Uterine smooth muscle cell (primary cell): ENCODE measurements at places on chromosomes 3 and 15. TPM values are rescaled to one million over a fixed set of nuclear protein-coding genes. Genes with fewer than 3 reads are reported as not detected.

Gene GOLGA8T
- total RNA-seq = not detected in 2 replicates

Gene KCNMB3
- 1.2 and 1.5 TPM in 2 replicates for total RNA-seq

Gene COLQ
- total RNA-seq = 0.66 and 0.75 TPM in 2 replicates

Gene CFAP92
- total RNA-seq = not detected in 2 replicates

Gene FAM81A
- 0.66 and 1.00 TPM in 2 replicates for total RNA-seq

Gene ZSCAN2
- 7.4 and 8.1 TPM in 2 replicates for total RNA-seq

Gene ZNF662
- 1.9 and 2.4 TPM in 2 replicates for total RNA-seq

Gene CLDN16
- 0.12 TPM in 1 of 2 replicates, not detected in the other for total RNA-seq

Gene LRTM1
- total RNA-seq = not detected in 2 replicates

Gene VEPH1
- total RNA-seq = 56.1 and 144 TPM in 2 replicates

Gene GASK1A
- 2.2 and 3.9 TPM in 2 replicates for total RNA-seq

Gene DHFR2
- total RNA-seq = 3.7 TPM in 2 replicates

Gene GNAI2
- total RNA-seq = 226 and 259 TPM in 2 replicates

Gene EPHA3
- total RNA-seq = 1.9 and 2.2 TPM in 2 replicates

Gene CLDN1
- total RNA-seq = 0.25 and 0.55 TPM in 2 replicates

Gene ZNF619
- total RNA-seq = 6.8 and 9.0 TPM in 2 replicates

Gene TUSC7
- total RNA-seq = not detected in 2 replicates

Gene SH2D7
- not detected in 2 replicates for total RNA-seq

Gene ECE2
- under 0.01 TPM in 1 of 2 replicates, not detected in the other for total RNA-seq

Gene LHFPL4
- total RNA-seq = not detected in 2 replicates

Gene DAG1
- total RNA-seq = 40.0 and 49.7 TPM in 2 replicates

Gene GOLGA6L9
- 1.8 and 2.2 TPM in 2 replicates for total RNA-seq

Gene DUOXA1
- 0.12 TPM in 1 of 2 replicates, not detected in the other for total RNA-seq

Gene ZXDC
- total RNA-seq = 24.1 and 29.5 TPM in 2 replicates
